T-helper 9 cell (primary cell): ENCODE measurements at places on chromosomes 13 and 19.

GRCh38 chr13:113914333-113915011, 50.6 kb upstream of the GAS6 start:
- DNase-seq: no peak

DNA sequence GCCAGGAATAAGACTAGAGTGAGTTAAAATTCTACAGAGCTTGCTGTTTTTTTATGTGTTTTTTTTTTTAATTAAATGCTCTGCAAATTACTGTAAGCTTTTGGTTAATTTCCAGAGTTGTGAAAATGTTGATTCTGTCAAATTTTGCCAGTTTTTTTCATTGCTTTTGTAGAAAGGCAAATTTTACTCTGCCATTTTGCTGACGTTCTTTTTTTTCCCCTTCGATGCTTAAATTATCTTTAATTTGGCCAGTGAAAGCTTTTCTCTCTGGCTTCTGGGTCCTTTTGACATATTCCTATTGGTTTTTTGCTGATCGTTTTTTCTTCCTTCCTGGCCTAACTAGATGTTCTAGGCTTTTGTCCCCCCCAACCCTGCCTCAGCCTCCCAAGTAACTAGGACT, 23.8 kb upstream of the EVI5L start:
- no peak for DNase-seq

DNA sequence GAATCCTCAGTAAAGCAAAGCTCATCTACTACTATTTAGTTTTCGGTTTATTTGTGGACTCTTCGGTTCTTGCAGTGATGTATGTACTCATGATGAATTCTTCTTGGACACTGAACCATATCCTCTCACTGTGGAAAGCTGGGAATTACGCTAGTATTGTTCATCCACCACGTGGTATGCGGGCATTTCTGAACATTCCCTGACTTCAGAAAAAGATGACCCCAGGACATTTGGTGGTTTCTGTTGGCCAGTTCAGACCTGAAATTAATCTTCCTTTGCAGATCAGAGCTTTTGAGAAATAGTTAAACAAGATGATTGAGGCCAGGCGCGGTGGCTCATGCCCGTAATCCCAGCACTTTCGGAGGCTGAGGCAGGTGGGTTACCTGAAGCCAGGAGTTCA, 25.3 kb upstream of the FBN3 start:
- DNase-seq: no peak

GRCh38 chr19:6868351-6868750, 19.0 kb upstream of the ADGRE1 start:
- DNase-seq: no peak

- DNase-seq: no peak
Observed at GRCh38 chr13:94886191-94886590, 173.8 kb upstream of the SOX21 start.

- no peak for DNase-seq
Observed at GRCh38 chr19:7879836-7880235, 5.6 kb upstream of the PRR36 start.

- DNase-seq: no peak
Observed at GRCh38 chr13:77412116-77412635, 85.3 kb upstream of the MYCBP2 start.
